ENCODE measurements at places on chromosomes 3 and 15.

- DNase-seq: no peak
Observed at GRCh38 chr3:117263270-117263669, 553.7 kb downstream of the TUSC7 start.

DNA sequence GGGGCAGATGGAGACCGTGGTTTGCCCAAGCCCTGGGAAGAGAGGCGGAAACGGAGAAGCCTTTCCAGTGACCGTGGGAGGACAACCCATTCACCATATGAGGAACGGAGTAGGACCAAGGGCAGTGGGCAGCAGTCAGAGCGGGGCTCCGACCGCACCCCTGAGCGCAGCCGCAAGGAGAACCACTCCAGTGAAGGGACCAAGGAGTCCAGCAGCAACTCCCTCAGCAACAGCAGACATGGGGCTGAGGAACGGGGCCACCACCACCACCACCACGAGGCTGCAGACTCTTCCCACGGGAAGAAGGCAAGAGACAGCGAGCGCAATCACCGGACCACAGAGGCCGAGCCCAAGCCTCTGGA, 2.0 kb downstream of the RBM15B start:
- no peak for DNase-seq

- no peak for DNase-seq
Observed at GRCh38 chr3:105938101-105938500, 69.3 kb upstream of the CBLB start.

GRCh38 chr3:24765399-24765798, 270.7 kb upstream of the THRB start:
- no peak for DNase-seq

DNA sequence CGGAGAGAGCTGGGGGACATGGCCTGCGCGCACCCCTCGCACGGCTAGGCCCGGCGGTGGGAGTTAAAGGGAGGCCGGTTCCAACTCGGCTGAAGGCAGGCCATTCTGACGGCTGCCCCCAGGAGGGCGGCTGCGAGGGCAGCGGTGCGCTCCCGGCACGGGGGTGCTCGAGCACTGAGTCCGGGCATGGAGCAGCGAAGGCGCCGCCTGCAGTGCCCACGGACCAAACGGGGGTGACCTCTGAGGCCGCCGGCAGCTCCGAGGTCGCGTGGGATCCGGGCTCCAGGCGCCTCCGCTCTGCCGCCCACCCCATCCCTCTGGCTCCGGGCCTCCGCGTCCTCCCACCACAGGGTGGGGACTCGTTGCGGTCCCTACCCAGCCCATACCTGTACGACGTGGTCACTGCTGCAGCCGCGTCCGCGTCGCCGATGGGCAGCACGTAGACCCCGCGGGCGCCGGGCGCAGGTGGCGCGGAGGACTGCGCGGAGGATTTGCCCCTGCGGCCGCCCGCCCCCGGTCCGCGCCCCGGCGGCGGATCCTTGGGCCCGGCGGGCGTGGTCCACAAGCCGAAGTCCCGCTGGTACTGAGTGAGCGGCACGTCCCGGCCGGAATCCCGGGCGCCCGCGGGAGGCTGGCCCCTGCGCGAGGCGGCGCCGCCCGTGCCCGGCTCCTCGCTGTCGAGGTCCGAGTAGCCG, 469 bp downstream of the MAP6D1 start:
- no peak for DNase-seq

- peak; percentile 91 for DNase-seq
Observed at GRCh38 chr15:74433592-74434262, at the start of gene SEMA7A. TSS of gene SEMA7A (minus strand) at chr15:74433958. CDS start at chr15:74433918, 40 bp downstream.

- DNase-seq: no peak
Observed at GRCh38 chr3:144312702-144313101, 341.1 kb downstream of the DIPK2A start.

DNA sequence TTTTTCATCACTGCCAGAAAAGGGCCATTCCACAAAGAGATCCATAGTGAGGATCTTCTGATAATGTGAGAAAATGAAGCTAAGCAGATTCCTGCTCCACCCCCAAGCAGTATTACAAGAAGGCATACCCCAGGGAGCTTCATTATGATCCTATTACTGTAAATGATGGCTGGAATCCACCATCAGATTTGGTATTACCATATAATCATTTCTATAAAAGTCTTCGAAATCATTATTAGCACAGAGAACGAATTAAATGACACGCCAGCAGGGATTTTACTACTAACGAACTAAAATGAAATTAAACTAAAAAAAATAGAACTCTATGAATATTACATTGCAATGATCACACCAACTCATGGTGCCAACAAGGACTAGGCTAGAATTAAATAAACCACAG, 24.4 kb downstream of the TRIM42 start:
- no peak for DNase-seq

DNA sequence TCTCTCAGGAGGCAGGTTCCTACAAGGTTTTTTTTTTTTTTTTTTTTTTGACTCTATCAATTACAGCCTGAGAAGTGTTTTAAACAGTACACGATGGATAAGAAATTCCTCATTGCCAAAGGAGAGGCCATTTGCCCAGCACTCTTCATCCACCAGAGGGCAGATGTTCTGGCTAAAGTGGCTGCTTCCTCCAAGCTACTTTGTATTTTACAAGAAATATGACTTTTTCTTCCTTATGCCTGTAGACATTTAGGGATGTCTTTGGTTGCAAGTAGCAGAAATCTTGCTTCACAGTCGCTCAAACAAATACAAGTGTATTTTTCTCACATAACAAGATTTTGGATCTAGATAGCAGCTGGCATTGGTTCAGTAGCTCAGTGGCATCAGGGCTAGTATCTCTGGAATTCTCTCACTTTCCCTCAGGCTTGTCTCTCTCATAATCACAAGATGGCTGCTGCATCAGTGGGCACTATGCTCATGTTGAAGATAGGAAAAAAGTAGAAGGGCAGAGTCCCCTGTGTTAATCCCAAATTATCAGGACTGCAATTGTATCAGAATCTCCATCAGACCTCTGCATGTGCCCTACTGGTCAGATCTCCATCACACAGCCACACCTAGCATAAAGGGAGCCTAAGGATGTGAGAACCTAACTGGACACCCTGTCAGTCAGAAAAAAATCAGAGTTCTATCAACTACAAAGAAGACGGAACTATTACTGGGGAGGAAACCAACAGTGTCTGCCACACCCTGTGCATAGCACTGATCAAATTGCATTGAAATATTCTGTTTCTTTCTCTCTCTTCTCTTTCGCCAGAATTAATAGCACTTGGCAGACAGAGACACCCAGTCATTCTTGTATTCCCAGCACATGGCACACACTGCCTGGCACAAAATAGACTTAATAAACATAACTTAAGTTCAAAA, 138.9 kb upstream of the COL8A1 start:
- DNase-seq: peak; percentile 21

DNA sequence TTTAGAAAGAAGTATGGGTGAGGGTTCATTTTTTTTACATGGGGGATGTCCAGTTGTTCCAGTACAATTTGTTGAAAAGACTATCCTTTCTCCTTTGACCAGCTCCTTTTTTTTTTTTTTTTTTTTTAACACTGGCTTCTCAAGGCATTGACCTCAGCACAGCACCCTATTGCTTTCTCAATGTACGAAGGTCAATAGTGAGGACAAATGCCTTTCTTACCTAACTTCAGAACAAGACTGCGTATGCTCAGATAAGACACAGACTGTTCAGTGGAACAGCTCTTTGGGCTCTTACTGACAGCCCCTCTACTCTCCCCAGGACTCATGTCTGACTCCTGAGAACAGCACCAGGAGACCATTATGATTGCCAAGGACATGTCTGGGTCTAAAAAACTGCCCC, 10.4 kb upstream of the CILP start:
- DNase-seq: no peak
